ENCODE measurements at places on chromosomes 2 and 18. TPM values are rescaled to one million over a fixed set of nuclear protein-coding genes. Genes with fewer than 3 reads are reported as not detected.

The FSIP2 gene
- polyA plus RNA-seq, result not detected

GRCh38 chr2:201411421-201411820 is 39.8 kb downstream of the TRAK2 start:
- H3K4me1 ChIP-seq, result peaks cover 38% of the 10 kb centered on the region
- no peak for DNase-seq
- no peak overlapping the region for H3K4me3 ChIP-seq
- peaks cover 21% of the 10 kb centered on the region for H3K36me3 ChIP-seq
- H3K27ac ChIP-seq, result no peak overlapping the region

GRCh38 chr2:118122594-118123281 is 34.5 kb downstream of the INSIG2 start:
- H3K27me3 ChIP-seq, result peaks cover 23% of the 10 kb centered on the region
- no peaks in the 10 kb centered on the region for H3K36me3 ChIP-seq
- H3K27ac ChIP-seq, result no peak overlapping the region
- no peak overlapping the region for H3K4me3 ChIP-seq

- no peaks in the 10 kb centered on the region for H3K27me3 ChIP-seq
- no peak overlapping the region for H3K4me3 ChIP-seq
- DNase-seq, result no peak
- H3K4me1 ChIP-seq, result no peaks in the 10 kb centered on the region
- H3K27ac ChIP-seq, result peak overlapping the region; percentile 47
Observed at GRCh38 chr2:46091004-46091403, 206.2 kb upstream of the EPAS1 start.
